ENCODE measurements at places on chromosomes 4 and X.
A peak's percentile ranks its signal among the peaks of the same experiment; 100 is the strongest.

DNA sequence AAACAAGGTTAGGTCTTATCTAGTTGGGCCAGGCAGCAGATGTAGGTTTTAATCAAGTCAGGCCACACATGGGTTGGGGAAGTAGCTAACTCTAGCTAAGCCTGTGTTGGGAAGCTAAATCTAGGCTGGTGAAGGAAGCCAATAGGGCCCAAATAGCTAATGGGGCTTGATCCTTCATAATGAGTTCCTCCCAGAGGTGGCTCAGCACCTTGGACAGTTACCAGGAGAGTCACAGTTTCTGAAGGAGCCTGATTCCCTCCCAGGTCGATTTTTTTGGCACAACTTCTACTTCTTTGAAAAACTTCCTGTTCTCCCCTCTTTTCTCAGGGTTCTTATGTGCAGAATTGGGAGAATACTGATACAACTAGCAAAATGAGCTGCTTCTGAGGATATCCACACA, 242.5 kb upstream of the PRPS2 start:
- no peak for DNase-seq

DNA sequence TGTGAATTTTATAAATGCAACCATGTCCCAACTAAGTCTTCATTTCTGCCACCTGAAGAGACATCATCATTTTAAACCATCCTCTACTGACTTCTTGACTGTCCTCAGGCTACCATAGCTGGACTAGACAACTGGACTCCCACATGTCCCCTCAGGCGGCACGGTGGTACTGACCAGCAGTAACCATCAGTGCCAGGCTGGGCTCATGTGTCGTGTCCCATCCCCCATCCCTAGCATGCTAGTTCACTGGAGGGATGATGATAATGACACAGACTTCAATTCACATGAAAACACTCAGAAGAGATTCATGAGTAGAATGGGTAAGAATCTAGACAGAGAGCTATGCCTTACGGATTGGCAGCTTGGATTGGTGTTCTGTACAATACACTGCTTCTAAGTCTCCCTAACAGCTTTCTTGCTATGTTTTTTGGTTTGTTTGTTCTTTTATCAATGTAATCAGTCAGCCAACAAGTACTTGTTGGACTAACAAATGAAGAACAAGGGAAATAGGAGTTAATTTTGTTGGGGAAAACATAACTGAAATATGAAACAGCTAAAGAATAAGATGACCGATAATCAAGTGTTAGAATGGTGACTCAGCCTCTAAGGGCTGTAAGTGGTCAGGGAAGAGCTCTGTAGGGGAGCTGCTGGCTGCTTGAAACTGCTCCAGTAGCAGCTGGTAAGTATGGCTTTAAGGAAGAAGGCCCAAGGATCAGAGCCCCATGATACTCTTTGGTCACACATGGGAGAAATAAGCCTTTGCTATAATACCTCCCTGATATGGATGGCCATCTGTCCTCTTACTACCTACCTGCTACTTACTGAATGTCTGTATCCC, 10.3 kb downstream of the ZDHHC9 start:
- no peak for DNase-seq

GRCh38 chr4:97216046-97216445, 927.2 kb downstream of the STPG2 start:
- no peak for DNase-seq

- DNase-seq: no peak
These were observed 59.6 kb upstream of the DHX15 start for GRCh38 chr4:24643774-24644520.

- peak; percentile 24 for DNase-seq
These were observed 8.2 kb downstream of the RTL3 start for GRCh38 chrX:78650906-78651437.

GRCh38 chrX:152070144-152070543, 68.2 kb downstream of the MAGEA10 start:
- DNase-seq: no peak

DNA sequence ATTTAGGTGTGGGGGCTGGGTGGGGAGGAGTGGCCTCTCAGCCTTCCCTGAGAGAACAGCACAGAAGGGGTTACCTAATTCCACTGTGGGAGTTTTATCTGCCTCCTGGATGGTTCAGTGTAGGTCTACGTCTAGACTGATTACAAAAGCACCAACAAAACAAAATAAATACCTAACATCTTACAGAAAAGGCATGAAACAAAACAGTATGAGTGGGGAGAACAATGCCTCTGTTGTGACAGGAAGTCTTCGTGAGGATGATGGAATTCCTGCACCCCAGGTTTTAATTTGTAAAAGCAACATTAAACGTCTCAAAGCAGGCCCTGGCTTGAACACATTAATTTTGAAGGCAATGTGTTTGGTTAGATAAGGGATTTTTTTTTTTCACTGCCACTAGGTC, 112.1 kb upstream of the GPC4 start:
- no peak for DNase-seq

DNA sequence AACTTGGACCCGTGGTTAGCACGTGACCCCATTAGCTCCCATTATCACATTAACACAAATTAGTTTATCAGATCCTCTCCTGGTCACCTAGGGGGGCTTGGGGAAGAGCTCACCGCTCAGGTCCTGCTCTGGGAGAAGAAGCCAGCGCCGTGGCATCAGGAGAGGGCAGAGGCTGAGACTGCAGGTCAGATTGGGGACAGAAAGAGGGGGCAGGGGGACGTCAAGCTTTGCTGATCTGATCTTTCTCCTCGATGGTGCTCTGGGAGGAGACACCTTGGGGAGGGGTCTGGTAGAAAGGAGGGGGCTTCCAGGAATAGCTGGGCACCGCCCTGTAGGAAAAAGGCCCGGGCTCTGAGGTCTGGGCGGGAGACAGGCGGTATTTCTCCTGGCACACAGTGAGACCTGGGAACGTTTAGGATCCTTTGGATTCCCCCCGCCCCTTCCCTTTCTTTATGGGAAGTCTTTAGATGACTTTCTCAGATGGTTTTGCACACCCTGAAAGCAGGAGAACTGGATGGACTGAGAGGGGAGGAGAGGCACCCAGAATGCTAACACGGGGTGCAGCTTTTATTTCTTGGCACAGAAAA, 9.1 kb upstream of the ELF4 start:
- no peak for DNase-seq

DNA sequence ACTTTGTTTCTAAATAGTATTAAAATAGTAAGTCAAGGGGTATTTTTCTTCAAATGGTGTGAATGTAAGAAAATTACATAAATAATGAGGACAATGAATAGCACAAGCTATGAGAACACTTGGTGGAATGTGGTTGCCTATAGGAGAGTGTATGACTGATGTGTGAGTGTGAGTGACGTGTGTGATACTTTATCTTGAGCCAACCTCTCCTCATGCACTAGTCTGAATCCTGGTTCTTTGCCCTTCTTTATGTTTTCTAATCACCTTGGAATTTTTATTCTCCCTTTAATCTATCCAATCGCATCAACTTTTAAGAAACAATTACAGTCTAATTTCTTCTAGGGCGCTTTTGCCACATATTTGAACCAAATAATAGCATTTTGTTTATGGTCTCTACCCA, 98.2 kb downstream of the YIPF7 start:
- DNase-seq: no peak

Data from CD4-positive, alpha-beta T cell treated with Interleukin-4 for 1 hour (primary cell).